ENCODE measurements at places on chromosomes 5 and 9. TPM values are rescaled to one million over a fixed set of nuclear protein-coding genes. Genes with fewer than 3 reads are reported as not detected.

The MZB1 gene
- 1.2 TPM for polyA plus RNA-seq

The ISCA1 gene
- 67.1 TPM for polyA plus RNA-seq

The ANGPTL2 gene
- polyA plus RNA-seq, result 4.3 TPM

The PITX1 gene
- not detected for polyA plus RNA-seq

The BTNL3 gene
- polyA plus RNA-seq, result 0.30 TPM

The CDC20B gene
- polyA plus RNA-seq, result 0.88 TPM

DNA sequence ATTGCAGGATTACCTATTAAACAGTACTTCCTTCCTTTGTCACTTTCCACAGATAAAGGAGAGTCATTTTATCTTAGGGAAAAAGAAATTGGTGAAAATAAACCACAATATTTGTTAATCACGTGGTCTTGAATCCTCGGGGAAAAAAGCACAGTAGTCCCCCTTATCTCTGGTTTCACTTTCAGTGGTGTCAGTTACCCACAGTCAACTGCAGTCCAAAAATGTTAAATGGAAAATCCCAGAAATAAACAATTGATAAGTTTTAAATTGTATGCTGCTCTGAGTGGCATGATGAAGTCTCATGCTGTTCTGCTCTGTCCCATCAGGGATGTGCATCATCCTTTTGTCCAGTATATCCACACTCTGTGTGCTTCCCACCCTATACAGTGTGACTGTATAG lies 405.2 kb upstream of the MPDZ start:
- no peak for DNase-seq

GRCh38 chr9:88458716-88459465 lies 70.6 kb downstream of the SPIN1 start:
- DNase-seq, result no peak

- DNase-seq, result no peak
Observed at GRCh38 chr5:80597500-80597899, 27.4 kb upstream of the ANKRD34B start.

- no peak for DNase-seq
Observed at GRCh38 chr5:178113841-178114324, 551 bp downstream of the N4BP3 start.

- DNase-seq, result no peak
Observed at GRCh38 chr9:136242918-136243525, 2.6 kb downstream of the QSOX2 start.

GRCh38 chr5:172839669-172840431 lies 5.8 kb downstream of the ERGIC1 start:
- no peak for DNase-seq

DNA sequence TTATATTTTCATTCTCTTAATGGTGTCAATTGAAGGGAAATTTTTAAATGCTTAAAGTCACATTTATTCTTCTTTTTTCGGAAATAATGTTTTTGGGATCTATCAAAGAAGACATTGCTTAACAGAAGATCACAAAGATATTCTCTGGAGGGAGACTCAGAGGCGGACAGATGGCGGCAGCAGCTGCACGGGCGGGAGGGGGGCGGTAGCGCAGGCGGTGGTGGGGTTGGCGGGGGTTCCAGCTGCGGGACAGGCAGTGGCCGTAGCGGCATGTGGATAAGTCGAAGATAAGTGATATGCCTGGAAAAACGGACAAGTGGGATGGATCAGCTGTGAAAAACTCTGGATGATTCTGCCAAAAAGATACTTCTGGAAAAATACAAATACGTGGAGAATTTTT lies 31.6 kb upstream of the ZDHHC11B start:
- DNase-seq, result no peak

- no peak for DNase-seq
Observed at GRCh38 chr9:114680259-114681001, 1.6 kb downstream of the TEX48 start.

DNA sequence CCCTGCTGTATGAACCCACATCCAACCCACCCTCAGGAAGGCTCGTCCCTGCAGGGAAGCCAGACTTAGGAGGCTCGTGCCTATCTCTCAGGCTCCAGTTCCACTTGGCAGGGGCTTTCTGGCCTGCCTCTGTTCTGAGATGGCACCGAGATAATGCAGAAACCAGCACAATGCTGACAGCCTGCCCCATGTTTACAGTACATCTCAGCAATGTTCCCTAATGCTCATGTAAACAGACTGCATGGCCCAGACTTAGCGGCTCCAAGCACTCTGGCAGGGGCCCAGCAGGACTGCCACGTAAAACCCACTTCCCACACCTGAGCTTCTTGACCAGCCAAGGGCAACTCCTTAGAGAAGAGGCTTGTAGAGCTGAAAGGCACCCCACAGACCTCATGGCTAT lies 499.5 kb upstream of the BRINP1 start:
- no peak for DNase-seq

DNA sequence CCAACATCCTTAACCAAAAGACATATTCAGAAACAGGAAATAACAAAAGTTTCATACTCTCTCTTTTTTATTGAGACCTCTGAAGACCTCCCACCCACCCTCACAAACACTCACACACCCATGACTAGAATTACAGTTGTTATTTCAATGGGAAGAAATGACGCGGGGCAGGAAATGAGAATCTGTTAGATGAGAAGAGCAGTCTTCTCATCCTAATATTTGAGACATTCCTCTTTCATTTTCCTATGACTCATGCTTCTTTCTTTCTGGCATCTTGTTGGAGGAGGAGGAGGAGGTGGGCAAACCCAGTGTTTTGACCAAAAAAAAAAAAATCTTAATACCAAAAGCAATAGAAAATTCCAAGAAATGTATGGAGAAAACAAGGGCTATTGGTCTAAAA lies 179.5 kb upstream of the TARS1 start:
- no peak for DNase-seq

DNA sequence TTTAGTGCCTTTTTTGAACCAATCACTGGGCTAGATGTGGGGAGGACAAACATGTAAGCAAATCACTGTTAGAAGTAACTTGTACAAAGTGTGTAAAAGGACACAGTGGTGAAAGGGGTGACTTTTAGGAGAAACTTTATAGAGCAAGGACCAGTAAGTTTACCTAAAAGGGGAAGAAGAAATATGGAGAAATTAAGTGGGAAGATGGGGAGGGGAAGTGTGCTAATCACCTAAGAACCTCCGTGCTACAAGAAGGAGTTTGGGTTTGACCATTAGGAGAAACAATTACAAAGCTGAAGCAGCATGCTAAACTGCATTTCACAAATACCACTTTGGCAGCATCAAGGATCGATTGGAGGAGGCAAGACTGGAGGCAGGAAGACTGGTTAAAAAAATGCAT lies 17.3 kb downstream of the ITGA1 start:
- DNase-seq, result no peak

- no peak for DNase-seq
Observed at GRCh38 chr5:79151942-79152671, 40.5 kb downstream of the BHMT start.

- no peak for DNase-seq
Observed at GRCh38 chr9:137349471-137350033, 47.5 kb upstream of the NRARP start.

DNA sequence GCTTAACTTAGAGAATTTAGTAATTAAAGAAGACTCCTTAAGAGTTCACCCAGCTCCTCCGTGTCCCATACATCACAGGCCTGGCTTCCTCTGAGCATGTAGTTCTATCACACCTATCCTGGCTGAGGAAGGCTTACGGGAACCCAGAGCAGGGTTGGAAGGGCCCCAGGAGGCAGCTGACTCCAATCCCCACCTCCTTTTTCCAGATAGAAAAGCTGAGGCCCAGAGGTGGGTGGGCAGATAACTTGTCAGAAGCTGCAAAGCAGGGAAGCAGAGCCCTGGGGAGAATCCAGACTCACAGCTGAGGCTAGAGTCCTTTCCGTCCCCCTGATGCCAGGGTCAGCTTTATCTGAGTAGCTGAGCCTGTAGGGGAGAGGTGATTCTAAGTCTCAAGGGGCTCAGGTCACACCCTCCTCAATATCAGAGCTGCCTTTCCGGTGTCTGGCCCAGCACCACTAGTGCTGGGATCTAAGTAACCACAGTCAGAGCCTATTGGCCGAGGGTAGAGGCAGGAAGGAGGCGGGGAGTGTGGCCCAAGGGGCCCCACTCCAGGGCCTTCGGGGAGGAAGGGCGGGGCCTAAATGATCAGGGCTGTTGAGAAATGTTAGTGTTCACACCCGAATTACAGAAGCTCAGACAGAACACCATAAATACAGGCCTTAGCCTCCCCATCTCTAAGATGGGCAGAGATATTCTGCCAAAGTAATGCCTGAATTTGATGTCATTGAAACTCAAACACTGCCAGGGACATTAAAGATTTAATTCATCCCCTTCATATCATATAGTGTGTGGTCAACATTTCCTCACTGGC lies 9.9 kb downstream of the CCDC69 start:
- DNase-seq, result no peak

All from kidney (tissue), 22 donors.